Stimulated activated CD4-positive, alpha-beta T cell treated with anti-CD3 and anti-CD28 coated beads, Interleukin-15, amount 100 ng/mL, for 24 hours (primary cell): ENCODE measurements at places on chromosomes 4 and X.

DNA sequence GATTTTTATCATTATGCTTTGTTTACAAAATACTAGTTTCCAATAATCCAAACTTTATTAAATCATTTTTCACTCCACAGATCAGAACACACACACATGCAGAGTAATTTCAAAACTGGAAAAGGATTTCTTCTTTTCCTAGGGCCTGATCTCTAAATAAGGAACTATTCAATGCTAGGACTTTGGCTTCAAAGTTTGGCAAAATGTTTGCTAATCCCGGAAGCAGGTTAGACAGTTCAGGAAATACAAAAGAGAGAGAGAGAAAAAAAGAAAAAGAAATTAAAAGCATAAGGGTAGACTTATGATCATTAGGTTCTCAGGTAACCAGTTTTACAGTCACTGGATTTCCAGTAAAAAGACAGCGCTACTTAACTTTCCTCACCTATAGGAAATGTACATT, 211.0 kb downstream of the DCLK2 start:
- no peak for DNase-seq

DNA sequence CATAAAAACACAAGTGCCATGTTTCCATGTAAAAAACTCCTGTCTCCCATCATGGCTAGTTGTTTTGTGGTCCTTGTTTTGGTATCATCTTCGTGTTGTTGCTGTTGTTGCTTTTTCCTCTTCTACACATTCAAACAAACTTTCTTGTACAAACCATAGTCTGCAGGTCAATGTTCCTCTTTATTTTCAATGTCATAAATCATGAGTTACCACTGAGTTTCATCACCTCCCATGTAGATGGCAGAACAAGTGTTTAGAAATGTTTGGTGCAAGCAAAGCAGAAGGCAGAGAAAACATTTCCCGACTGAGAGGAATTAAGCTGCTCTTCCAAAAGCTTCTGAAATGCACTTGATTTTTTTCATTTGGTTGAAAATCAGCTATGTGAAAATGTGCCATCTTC, 166.0 kb downstream of the ANTXR2 start:
- no peak for DNase-seq

DNA sequence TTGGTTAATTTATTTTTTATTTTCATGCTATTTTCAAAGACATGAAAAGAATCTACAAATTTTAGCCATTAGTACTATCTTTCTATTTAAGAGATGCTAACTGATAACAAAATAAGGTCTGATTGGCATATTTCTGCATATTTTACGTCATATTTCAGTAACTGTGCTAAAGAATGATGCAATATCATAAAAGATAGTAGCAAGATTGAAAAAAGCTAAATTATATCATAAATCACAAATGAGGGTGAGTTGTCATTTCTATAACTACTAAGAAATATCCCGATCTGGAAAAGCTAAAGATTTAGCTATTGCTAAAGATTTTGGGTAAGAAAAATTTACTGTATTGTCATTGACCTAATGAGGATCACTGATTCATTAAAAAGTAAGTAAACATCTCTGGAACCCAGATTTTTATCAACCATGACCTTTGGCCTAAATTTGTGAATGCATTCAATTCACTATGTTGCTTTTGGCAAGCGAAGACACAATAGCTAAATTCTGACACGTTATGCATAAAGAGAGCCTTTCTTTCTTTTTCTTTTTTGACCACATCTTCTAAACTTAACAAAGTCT, 103.6 kb downstream of the HPGD start:
- DNase-seq: no peak

- no peak for DNase-seq
Observed at GRCh38 chrX:107729558-107730297, 45.9 kb downstream of the TSC22D3 start.

GRCh38 chr4:151928112-151928511, 167.3 kb upstream of the GATB start:
- DNase-seq: no peak

- peak; percentile 83 for DNase-seq
Observed at GRCh38 chr4:86593688-86594558, at the start of gene PTPN13. TSS of gene PTPN13 (plus strand) at chr4:86594315. CDS start at chr4:86635257, 40,942 bp downstream.

- no peak for DNase-seq
Observed at GRCh38 chrX:123184219-123184865, at the start of gene GRIA3. TSS of gene GRIA3 (plus strand) at chrX:123184278. CDS start at chrX:123184536, 258 bp downstream.

GRCh38 chr4:170170861-170171260, 81.1 kb upstream of the AADAT start:
- no peak for DNase-seq

GRCh38 chr4:74624351-74625151, 169.8 kb downstream of the BTC start:
- DNase-seq: no peak

GRCh38 chr4:184441461-184442313, 32.7 kb downstream of the IRF2 start:
- DNase-seq: no peak

GRCh38 chr4:140346136-140346535, 27.3 kb upstream of the SCOC start:
- no peak for DNase-seq

GRCh38 chr4:41359422-41359775, 102.7 kb downstream of the UCHL1 start:
- DNase-seq: no peak
